GM23248 (cell line): ENCODE measurements at places on chromosomes 2 and 18.

GRCh38 chr2:138421315-138421970 lies 80.1 kb upstream of the SPOPL start:
- peak; percentile 53 for DNase-seq
- H3K27ac ChIP-seq, result peak overlapping the region; percentile 28
- H3K4me1 ChIP-seq, result peaks cover 19% of the 10 kb centered on the region
- no peaks in the 10 kb centered on the region for H3K27me3 ChIP-seq
- no peak overlapping the region for H3K4me3 ChIP-seq
- H3K36me3 ChIP-seq, result no peaks in the 10 kb centered on the region

DNA sequence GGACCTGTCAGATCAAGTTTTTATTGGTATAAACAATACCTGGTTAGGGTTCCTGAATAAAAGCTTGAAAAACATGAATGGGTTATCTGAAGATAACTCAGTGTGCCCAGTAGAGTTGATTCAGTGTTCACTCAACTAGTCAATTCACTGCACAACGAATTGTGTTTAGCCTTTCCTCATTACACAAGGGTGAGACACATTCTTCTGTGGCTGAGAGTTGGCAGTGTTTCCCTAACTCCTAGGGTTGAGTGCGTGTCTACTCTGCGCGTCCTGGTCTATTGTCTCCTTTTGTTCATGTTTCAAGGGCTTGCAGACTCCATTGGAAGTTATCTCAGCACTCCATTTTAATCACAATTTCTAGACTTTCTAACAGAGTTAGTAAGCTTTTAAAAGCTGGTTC lies 32.8 kb upstream of the TMEM178A start:
- H3K4me1 ChIP-seq, result peaks cover 24% of the 10 kb centered on the region
- peak overlapping the region; percentile 82 for H3K27ac ChIP-seq

- H3K27me3 ChIP-seq, result peaks cover 3% of the 10 kb centered on the region
- no peaks in the 10 kb centered on the region for H3K4me1 ChIP-seq
- DNase-seq, result peak; percentile 58
- no peaks in the 10 kb centered on the region for H3K36me3 ChIP-seq
Measured at GRCh38 chr2:75432761-75433361, 127.9 kb downstream of the EVA1A start.

DNA sequence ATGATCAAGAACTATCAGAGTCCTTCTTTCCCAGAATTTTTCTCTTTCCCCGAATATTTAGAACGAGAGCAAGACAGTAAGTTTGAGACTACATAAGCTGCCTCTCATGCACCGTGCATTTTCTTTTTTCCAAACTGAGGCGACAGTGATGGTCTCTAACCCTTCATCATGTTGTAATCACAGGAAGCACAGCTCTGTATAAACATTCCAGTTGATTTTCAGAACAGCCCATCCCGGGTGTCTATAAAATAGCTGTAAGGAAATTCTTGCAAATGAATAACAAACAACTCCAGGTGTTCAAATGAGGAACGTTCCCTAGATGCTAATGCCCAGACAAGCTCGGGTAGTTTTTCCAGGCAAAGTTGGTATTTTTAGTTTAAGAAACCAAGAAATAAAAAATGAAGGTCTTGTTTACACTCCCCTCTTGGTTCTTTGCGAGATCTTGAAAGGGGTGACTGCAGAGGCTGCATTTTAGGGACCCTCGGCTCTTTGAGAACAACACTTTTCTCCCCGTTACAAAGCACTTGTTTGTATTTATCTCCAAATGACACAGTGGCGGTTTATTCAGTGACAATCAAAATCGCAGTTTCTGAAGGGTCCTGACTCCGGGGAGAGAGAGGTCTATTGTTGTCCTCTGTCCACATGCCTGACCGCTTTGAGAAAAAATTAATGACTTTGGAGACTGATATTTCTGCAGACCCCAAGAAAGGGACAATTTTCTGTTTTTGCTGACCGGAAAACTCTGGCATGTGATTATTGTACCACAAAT lies 101.1 kb upstream of the NCK2 start:
- no peak for DNase-seq
- H3K4me3 ChIP-seq, result peak overlapping the region; percentile 57
- no peaks in the 10 kb centered on the region for H3K36me3 ChIP-seq
- H3K27me3 ChIP-seq, result peaks cover 12% of the 10 kb centered on the region; the same call in 1 of the 2 replicates
- H3K4me1 ChIP-seq, result peaks cover 10% of the 10 kb centered on the region; the same call in 1 of the 2 replicates

DNA sequence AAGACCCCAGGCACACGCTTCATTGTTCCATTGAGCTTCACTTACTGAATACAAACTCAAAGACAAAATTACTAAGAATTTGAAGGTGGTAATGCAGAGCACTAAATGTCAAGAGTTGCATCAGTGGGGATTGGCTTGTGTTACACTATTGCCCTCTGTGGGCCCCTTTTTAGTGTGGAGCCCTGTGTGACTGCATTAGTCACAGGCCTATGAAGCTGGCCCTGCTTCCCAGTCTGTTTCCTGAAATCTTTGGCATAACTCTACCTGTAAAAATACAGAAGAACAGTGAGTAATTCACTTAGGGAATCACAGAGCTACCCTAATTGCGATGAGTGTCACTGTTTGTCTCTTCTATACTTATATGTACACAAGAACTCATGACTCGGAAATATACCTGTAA lies 40.0 kb upstream of the STPG4 start:
- no peaks in the 10 kb centered on the region for H3K36me3 ChIP-seq
- DNase-seq, result peak; percentile 80

GRCh38 chr2:164617466-164617865 lies 3.8 kb downstream of the GRB14 start:
- peaks cover 5% of the 10 kb centered on the region; the same call in 1 of the 2 replicates for H3K4me1 ChIP-seq
- H3K36me3 ChIP-seq, result no peaks in the 10 kb centered on the region
- H3K27me3 ChIP-seq, result peaks cover 6% of the 10 kb centered on the region
- no peak overlapping the region for H3K4me3 ChIP-seq
